ENCODE measurements at places on chromosomes 6 and 20.

- H3K4me3 ChIP-seq: no peak overlapping the region
- no peak for DNase-seq
- H3K27me3 ChIP-seq: no peaks in the 10 kb centered on the region
- H3K36me3 ChIP-seq: peaks cover 39% of the 10 kb centered on the region
- peaks cover 62% of the 10 kb centered on the region for H3K4me1 ChIP-seq
- H3K27ac ChIP-seq: peak overlapping the region; percentile 29
These were observed 1007.9 kb upstream of the CITED2 start for GRCh38 chr6:140382355-140382754.

GRCh38 chr6:75115481-75115880 lies 90.4 kb downstream of the COL12A1 start:
- peaks cover 4% of the 10 kb centered on the region for H3K27me3 ChIP-seq
- H3K4me3 ChIP-seq: no peak overlapping the region
- H3K27ac ChIP-seq: peak overlapping the region; percentile 26
- H3K36me3 ChIP-seq: peaks cover 79% of the 10 kb centered on the region

GRCh38 chr20:24955045-24955444 lies 6.0 kb downstream of the CST7 start:
- no peaks in the 10 kb centered on the region for H3K4me1 ChIP-seq
- H3K4me3 ChIP-seq: no peak overlapping the region
- H3K36me3 ChIP-seq: no peaks in the 10 kb centered on the region
- DNase-seq: no peak

DNA sequence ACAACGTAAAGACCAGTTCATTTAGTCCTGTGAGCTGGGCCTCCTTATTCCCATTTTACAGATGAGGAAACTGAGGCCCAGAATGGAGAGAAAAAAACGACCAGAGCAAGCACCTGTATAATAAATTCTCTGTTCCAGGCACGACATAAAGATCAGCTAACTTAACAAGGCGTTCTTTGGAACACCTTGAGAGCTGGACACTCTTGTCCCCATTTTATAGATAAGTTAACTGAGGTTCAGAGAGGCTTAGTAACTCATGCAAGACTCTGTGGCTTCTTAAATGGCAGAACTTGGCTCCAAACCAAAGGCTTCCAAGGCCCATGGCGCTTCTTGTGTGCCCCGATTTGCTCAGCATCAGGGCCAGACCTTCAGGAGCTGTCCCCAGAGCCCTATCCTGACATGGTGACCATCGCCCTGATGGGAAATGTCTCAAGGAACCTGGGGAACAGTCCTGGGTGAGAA lies 142.1 kb downstream of the VEGFA start:
- H3K27ac ChIP-seq: no peak overlapping the region
- H3K4me3 ChIP-seq: no peak overlapping the region
- H3K4me1 ChIP-seq: peaks cover 43% of the 10 kb centered on the region
- H3K27me3 ChIP-seq: no peaks in the 10 kb centered on the region

DNA sequence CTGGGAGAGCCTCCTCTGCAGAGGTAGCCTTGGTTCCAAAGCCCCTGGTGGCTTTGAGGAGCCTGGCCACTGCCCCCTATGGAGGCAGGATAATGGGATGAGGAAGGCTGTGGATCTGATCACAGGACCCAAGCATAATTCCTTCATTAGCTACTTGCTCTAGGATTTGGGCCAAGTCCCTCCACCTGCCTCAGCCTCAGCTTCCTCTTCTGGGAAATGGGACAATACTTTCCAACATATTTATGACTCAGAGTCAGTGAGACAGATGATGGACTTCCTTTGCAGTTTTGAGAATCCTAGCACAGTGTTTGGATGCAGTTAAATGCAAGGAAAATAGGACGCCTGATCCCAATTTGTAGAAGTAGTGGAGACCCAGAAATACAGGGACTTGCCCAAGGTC lies 63.8 kb upstream of the MYL9 start:
- no peak overlapping the region for H3K4me3 ChIP-seq
- H3K36me3 ChIP-seq: peaks cover 11% of the 10 kb centered on the region
- H3K4me1 ChIP-seq: peaks cover 89% of the 10 kb centered on the region
- no peaks in the 10 kb centered on the region for H3K27me3 ChIP-seq
- no peak overlapping the region for H3K27ac ChIP-seq
- DNase-seq: no peak

DNA sequence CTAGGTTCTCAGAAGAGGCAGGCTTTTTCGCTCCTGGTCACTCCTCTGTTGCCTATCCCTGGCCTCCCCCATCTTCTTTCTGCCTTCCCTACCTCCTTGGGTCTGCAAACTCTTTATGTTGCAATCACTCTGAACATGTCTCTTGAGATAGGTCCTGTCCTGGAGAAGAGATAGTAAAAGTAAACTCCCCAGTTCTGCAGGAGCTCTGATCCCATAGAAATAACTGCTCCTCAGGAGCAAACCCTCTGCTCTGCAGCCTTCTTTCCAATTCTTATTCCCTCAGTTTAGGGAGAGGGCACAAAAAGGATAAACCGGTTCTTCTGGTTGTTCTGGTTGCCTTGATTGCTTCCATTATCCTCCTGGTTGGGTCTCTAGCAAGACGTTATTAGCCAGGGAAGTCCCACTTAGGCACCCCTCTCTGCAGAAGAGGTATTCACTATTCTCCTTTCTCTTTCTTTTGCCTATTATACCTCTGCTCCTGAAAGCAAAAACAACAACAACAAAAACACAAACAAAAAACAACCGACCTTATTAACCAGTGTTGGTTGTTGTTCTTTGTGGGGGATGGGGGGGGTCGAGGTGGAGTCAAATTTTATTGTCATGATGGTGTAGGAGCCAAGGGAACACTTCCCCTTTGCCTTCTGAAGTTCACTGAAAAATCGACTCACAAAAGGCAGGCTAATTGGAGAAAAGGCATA lies 973 bp downstream of the TRIM38 start:
- peaks cover 31% of the 10 kb centered on the region for H3K36me3 ChIP-seq
- no peak for DNase-seq
- H3K4me3 ChIP-seq: peak overlapping the region; percentile 99

GRCh38 chr6:37673436-37673835 lies 24.2 kb downstream of the MDGA1 start:
- peaks cover 14% of the 10 kb centered on the region for H3K4me1 ChIP-seq
- H3K27ac ChIP-seq: no peak overlapping the region
- no peaks in the 10 kb centered on the region for H3K36me3 ChIP-seq
- peaks cover 7% of the 10 kb centered on the region for H3K27me3 ChIP-seq
- no peak for DNase-seq

DNA sequence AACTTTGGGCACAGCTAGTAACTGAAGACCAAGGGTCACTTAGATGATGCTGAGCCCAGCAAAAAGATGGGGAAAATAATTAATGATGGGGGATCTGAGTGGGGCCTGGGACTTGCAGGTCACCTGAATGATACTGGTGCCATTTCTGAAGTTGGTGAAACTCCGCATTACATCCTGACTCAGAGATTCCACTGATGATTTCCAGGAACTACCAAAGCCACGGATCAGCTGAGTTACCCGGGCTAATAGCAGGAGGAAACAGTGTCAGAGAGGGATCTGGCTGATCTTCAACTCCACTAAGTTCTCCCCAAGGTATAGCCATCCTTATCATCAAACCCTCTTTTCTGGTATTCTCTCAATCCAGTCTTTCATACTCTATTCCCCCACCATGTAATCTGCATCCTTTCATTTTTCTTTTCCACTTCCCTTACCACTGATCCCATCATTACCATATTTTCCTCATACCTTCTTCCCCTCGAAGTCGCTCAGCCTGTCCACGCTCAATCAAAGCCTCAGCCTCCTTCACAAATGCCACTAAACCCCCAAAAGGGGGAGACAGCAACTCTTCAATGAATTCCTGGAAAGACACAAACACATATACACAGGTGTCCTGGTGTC lies 20.2 kb downstream of the VPS52 start:
- peaks cover 6% of the 10 kb centered on the region for H3K27me3 ChIP-seq
- peak overlapping the region; percentile 89 for H3K4me3 ChIP-seq
- H3K27ac ChIP-seq: peak overlapping the region; percentile 99
- DNase-seq: peak; percentile 66
- H3K36me3 ChIP-seq: peaks cover 20% of the 10 kb centered on the region

GRCh38 chr6:22281341-22282085 lies 15.3 kb downstream of the PRL start:
- H3K36me3 ChIP-seq: no peaks in the 10 kb centered on the region
- no peaks in the 10 kb centered on the region for H3K27me3 ChIP-seq
- H3K27ac ChIP-seq: no peak overlapping the region
- no peaks in the 10 kb centered on the region for H3K4me1 ChIP-seq
- DNase-seq: no peak

GRCh38 chr6:2823104-2823850 lies 18.4 kb downstream of the SERPINB1 start:
- DNase-seq: no peak
- peaks cover 22% of the 10 kb centered on the region for H3K4me1 ChIP-seq
- no peaks in the 10 kb centered on the region for H3K36me3 ChIP-seq
- no peak overlapping the region for H3K27ac ChIP-seq
- no peaks in the 10 kb centered on the region for H3K27me3 ChIP-seq
- no peak overlapping the region for H3K4me3 ChIP-seq

DNA sequence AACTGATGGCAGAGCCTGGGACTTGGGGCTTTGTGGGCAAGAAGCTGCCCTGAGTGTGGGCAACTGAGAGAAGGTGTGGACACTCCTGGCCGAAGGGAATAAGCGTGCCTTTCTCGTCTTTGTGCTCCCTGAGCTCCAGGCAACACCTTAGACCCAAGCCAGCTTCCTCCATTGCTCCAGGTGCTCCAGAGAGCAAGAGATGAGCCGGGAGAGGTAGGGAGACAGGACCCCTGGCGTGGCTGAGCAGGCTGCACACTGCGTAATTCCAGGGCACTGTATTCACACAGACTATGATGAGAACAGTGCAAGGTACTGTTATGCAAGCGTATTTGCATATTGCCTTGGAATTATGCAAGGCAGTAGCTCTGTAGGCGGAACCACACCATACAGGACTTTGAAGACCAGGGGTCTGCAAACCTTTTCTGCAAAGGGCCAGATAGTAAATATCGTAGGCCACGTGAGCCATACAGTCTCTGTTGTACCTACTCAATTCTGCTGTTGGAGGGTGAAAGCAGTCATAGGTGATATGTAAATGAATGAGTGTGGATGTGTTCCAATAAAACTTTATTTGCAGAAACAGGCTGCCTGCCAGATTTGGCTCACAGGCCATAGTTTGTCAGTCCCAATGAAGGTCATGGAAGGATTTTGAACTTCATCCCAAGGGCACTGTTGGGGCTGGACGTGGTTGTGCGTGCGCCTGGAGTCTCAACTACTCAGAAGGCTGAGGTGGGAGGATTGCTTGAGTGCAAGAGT lies 42.1 kb upstream of the FAM83D start:
- peaks cover 17% of the 10 kb centered on the region for H3K27me3 ChIP-seq
- H3K4me3 ChIP-seq: no peak overlapping the region
- H3K36me3 ChIP-seq: no peaks in the 10 kb centered on the region
- H3K4me1 ChIP-seq: peaks cover 7% of the 10 kb centered on the region
- H3K27ac ChIP-seq: no peak overlapping the region
- DNase-seq: no peak

DNA sequence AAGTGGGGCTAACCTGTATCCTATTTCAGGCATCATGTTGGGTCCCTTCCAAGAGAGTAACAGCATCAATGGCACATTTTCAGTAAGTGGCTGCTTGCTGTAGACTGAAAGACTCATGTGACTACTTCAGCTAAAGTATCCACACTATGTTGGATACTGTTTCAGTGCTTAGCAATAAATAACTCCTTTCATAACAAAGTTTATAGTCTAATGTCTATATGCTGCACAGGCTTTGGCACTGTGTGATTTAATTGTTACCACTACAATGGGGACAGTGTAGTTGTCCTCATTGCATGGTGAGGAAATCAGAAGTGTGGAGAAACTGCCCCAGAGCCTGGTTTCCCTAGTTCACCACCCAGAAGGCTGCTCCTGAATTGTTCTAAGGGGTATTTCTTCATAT lies 318.0 kb upstream of the PTCHD4 start:
- H3K27ac ChIP-seq: peak overlapping the region; percentile 10
- peaks cover 3% of the 10 kb centered on the region for H3K27me3 ChIP-seq
- no peak for DNase-seq
- H3K4me3 ChIP-seq: 0 out of 2 replicates have a peak overlapping the region, but pooled peaks have one; percentile 0
- peaks cover 9% of the 10 kb centered on the region for H3K36me3 ChIP-seq

- no peak overlapping the region for H3K4me3 ChIP-seq
- DNase-seq: peak; percentile 87
- peaks cover 1% of the 10 kb centered on the region for H3K27me3 ChIP-seq
- H3K27ac ChIP-seq: peak overlapping the region; percentile 43
- no peaks in the 10 kb centered on the region for H3K36me3 ChIP-seq
These were observed 51.8 kb upstream of the SLCO4A1 start for GRCh38 chr20:62590309-62591121.

Data from HFFc6 (cell line).